ENCODE measurements at places on chromosomes 2 and 18. TPM values are rescaled to one million over a fixed set of nuclear protein-coding genes. Genes with fewer than 3 reads are reported as not detected.

GRCh38 chr18:75219745-75220375, 9.3 kb downstream of the TSHZ1 start:
- no peak for DNase-seq

DNA sequence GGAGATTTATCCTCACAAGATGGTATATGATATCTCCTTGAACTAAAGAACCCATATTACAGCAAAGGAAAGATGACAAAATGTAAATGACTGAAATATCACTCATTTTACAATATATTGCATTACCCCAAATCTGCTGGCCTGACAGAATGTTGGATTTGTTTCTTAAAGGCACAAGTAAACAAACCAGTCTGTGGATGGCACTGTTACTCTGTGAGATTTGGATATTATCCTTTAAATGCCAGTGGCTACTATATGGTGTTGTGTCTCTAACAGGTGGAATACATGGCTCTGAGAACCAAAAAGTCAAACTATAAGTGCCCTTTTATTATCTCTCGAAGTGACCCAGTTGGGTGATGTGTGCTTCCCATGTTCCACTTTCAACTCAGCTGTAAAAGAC, 125.7 kb downstream of the PDE1A start:
- no peak for DNase-seq

DNA sequence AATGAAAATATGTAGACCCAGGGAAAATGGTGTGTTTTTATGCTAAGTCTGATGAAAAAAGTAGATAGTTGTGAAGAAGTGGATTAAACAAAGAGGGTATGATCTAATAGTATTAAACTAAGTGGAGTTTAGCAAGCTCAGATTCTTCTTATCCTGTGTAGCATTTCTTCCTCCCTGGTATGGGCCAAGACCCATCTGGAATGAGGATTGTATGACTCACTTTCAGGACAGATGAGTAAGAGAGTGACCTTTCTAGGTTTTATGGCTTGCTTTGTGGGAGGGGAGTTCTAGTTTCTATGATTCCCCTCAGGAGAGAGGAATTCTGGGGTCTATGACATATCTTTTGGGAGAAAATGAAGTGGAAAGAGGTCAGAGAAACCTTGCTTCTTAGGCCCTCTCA, 550.1 kb downstream of the SPAG16 start:
- no peak for DNase-seq

GRCh38 chr2:103809941-103810441, 1043.9 kb upstream of the POU3F3 start:
- no peak for DNase-seq

DNA sequence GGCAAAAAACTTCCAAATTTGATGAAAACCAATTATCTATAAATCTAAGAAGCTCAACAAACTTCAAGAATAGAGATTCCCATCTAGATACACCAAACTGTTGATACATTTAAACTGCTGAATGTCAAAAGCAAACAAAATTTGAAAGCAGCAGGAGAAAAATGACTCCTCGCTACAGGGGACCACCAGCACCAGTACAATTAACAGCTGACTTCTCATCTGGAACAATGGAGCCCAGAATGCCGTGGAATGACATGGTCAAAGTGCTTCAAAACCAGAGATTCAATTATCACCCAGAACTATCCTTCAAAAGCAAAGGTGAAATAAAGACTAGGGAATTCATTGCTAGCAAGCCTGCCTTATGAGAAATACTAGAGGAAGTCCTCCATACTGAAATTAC, 11.6 kb downstream of the SRSF7 start:
- no peak for DNase-seq

DNA sequence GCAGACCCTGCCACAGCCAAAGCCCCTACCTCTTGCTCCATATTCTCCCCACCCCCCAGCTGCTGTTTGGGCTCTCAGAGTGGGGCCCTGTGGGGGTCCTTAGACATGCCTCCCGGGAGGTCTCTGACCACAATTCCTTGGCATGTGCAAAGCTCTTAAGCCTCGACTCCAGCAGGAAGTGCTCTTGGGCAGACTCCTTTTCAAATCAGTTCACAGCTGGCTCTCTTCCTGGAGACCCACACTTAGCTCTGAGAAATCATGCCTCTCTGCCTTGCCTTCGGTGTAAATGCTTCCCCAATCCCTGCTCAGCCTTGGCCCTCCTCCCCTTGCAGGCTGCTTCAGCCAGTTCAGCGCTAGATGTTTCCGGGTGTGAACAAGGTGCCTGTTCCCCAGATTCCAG, 46.9 kb downstream of the NGEF start:
- DNase-seq: no peak

- DNase-seq: no peak
Observed at GRCh38 chr2:74361327-74361726, 18.1 kb upstream of the SLC4A5 start.

- no peak for DNase-seq
Observed at GRCh38 chr18:76984193-76985155, 148.1 kb downstream of the MBP start.

DNA sequence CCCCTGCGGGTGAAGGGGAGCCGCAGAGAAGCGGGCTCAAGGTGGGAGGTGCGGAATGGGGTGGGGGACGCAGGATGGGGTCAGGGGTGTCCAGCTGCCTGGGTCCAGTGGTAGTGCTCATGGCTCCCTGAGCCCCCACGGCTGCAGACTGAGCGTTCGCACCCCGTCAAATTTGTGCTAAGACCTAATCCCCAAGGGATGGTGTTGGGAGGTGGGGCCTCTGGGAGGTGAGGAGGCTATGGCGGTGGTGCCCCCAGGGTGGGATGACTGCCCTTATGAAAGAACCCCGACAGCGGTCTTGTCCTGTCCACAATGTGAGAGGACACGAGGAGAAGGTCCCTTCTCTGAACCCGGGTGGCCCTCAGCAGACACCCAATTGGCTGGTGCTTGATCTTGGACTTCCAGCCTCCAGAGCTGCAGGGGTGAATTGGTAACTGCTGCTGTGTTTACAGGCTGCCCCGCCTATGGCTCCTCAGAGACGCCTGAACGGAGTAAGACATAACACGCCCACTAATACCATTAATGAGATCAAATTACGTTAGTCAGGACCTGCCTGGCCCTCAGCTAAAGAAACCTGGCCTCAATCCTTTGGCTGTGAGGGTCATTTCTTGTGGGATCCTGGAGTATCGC, 42.6 kb downstream of the PXDN start:
- DNase-seq: no peak

GRCh38 chr18:33611525-33612135, 33.6 kb downstream of the ASXL3 start:
- no peak for DNase-seq

- DNase-seq: no peak
Observed at GRCh38 chr2:14706201-14706600, 73.7 kb downstream of the LRATD1 start.

DNA sequence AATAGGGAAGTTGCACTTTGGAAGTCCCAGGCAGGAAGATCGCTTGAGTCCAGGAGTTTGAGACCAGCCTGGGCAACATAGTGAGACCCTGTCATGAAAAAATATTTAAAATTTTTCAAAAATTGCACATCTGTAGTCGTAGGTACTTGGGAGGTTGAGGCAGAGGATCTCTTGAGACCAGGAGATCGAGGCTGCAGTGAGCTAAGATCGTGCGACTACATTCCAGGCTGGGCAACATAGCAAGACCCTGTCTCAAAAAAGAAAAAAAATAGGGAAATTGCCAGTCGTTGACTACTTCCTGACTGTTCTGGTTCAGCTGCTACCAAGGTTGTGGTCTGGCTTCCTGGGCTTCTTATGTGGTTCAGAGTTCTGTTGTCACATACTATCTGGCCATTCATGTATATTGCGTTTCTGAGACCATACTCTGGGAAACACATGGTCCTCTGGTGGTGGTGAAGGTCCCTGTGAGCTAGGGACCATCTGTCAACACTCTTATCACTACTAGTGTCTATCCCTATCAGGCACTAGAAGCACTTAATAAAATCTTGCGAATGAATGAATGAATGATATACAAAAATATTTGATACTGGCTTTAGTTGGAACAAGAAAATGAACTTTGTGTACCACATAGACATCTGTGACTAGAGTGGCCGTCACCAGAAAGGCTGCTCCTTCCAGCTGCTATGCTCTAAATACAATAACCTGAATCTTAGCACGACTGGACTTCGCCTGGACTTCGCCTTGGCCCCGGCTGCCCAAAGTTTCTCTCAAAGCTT, 861 bp upstream of the KLHL23 start:
- DNase-seq: no peak

DNA sequence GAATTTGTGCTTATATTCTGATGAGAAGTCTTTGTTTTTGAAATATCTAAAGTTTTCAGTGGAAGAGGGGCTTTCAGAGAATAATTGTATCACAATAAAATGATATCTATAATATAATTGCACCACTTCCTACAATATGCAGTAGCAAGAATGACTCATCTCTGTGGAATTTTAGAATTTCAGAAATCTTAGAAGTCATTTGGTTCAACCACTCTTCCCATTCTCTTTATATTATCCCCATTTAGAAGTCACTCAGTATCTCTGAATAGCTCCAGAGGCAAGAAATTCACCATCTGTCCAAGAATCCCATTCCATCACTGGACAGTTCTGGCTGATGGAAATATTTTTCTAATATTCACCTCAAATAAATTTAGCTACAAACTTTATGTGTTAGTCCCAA, 59.3 kb upstream of the CCDC68 start:
- no peak for DNase-seq

GRCh38 chr2:100383954-100384353, 33.5 kb downstream of the CHST10 start:
- no peak for DNase-seq

GRCh38 chr18:50396005-50396660, 21.3 kb downstream of the SKA1 start:
- DNase-seq: no peak

DNA sequence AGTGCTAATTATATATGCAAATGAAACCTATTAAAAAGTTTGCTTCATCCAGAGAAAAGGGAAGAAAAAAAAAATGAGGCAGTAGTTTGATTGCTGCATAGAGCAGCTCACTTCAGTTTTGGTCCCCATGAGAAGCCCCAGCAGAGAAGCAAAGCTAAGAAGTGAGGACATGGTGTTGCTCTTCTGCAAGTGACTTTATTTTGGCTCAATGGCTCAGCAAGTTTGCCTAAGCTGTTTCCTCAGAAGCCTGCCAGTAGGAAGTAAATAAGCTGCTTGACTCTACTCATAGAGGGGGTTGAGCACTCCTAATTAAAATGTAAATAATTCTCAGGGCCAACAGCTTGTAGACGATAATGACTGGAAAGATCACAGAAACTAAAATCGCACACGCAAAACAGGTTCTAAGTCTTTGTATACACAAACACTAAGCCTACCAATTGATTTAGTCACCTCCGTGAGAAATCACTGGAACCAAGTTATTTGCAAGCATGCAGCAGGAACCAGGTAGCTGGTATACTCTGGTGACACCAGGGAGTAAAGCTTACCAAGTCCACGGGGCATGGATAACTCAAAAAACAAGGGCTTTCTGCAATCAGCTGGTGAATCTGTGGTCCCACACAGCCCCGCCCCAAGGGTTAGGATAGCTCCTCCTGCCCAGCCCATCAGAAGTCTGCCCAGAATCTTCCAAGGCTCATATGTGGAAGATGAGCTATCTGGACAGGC, 39.7 kb upstream of the NABP1 start:
- DNase-seq: no peak

The CHRNG gene
- not detected for total RNA-seq

The ZAP70 gene
- 204 TPM for total RNA-seq

The CHRNA1 gene
- total RNA-seq: not detected

The ADAM17 gene
- 14.5 TPM for total RNA-seq

The WDPCP gene
- 7.8 TPM for total RNA-seq

Measured in activated naive CD8-positive, alpha-beta T cell treated with anti-CD3 and anti-CD28 coated beads for 36 hours (primary cell).